ENCODE measurements at places on chromosomes 12 and 14.

GRCh38 chr12:82963956-82964355 is 277.2 kb downstream of the TMTC2 start:
- DNase-seq: no peak

GRCh38 chr12:82757059-82757458 is 70.4 kb downstream of the TMTC2 start:
- no peak for DNase-seq

DNA sequence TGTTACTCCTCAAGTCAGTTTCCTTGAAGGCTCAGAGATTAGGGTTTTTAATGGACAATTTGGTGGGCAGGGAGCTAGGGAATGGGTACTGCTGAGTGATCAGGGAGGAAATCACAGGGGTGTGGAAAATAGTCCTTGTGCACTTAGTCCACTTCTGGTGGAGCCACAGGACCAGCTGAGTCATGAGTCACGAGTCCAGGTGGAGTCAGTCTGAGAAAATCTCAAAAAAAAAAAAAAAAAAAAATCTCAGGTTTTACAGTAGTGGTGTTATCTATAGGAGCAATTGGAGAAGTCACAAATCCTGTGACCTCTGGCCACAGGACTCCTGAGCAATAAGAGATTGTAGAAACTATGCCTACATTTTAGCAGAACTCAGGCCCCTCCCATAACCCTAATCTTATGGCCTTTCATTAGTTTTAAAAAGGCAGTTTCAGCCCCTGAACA is 28.2 kb upstream of the AMN1 start:
- peak; percentile 87 for DNase-seq

GRCh38 chr12:65665817-65666216 is 158.5 kb upstream of the HMGA2 start:
- DNase-seq: no peak

GRCh38 chr12:52149651-52150241 is 42.1 kb downstream of the KRT80 start:
- peak; percentile 51 for DNase-seq

DNA sequence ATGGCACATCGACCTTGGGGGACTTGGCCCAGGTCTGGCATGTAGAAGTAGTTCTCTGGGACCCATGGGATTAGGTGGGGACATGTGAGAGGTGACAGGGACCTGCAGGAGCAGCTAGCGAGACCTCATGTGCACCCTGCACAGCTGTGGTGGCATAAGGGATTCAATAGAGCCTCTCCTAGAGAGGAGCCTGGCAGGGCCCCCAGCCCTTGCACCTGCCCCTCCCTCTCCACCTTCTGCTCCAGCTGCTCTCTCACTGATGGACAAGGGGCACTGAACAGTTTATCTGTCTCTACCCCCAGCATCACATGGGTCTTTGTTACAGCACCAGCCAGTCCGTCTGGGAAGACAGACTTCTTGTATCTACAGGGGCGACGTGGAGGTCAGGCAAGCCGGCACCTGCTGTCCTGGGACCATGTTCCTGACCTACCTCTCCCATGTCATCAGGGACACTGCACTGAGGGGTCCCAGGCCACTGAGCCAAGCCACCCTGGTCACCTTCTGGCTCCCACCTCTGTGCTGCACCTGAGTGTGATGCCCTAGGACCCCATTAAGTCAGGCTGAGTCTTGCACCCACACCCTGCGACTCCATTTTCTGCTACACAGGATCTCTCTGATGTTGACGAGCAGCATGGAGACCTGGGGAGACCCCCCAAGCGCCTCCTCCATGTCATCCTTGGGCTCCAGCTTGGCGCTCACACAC is 32.6 kb downstream of the DDX11 start:
- no peak for DNase-seq

- no peak for DNase-seq
Measured at GRCh38 chr14:78405079-78405856, 235.1 kb downstream of the NRXN3 start.

- no peak for DNase-seq
Measured at GRCh38 chr12:43267818-43268217, 284.2 kb downstream of the ADAMTS20 start.

DNA sequence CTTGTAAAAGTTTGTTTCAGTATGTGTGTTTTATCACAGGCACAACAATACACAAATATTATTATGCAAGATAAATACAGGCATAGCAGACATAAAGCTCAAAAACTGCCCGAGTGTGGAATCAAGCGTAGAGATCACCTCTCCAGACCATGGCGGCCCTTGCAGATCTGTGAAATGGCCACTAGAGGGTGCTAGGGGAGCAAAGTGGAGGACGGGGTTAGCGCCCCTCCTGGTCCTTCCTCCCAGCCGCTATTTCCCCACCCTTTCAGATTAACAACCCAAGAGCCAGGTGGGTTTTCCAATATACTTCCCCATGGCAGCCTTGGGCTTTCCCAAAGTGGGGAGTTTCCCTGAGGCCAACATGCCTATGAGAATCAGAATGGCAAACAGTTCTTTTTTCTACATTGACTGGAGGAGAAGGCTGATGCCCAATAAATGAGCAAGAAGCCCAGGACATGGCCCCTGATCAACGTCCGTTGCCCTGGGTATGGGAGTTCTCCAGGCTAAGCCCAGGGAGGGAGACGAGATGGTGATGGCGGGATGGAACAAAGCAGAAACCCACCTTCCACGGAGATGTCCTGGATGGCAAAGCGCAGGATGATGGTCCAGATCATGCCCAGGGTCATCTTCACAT is 67.4 kb downstream of the ACTN1 start:
- DNase-seq: peak; percentile 65

GRCh38 chr12:69330475-69331473 is 17.4 kb upstream of the LYZ start:
- no peak for DNase-seq

GRCh38 chr14:104295681-104296387 is 157.4 kb downstream of the KIF26A start:
- DNase-seq: no peak

DNA sequence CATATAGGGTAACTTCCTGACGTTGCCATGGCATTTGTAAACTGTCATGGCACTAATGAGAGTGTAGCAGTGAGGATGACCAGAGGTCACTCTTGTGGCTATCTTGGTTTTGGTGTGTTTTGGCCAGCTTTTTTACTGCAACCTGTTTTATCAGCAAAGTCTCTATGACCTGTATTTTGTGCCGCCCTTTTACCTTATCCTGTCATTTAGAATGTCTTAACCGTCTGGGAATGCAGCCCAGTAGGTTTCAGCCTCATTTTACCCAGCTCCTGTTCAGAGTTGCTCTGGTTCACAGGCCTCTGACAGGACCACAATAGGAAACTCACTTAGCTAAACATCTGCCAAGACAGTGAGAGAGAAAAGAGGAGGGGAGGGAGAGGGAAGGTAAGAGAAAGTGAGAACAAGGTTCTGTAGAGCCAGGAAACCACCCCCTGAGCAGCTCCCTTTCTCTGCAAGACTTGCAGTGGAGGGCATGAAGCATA is 64.8 kb upstream of the PLEKHG3 start:
- DNase-seq: peak; percentile 73

DNA sequence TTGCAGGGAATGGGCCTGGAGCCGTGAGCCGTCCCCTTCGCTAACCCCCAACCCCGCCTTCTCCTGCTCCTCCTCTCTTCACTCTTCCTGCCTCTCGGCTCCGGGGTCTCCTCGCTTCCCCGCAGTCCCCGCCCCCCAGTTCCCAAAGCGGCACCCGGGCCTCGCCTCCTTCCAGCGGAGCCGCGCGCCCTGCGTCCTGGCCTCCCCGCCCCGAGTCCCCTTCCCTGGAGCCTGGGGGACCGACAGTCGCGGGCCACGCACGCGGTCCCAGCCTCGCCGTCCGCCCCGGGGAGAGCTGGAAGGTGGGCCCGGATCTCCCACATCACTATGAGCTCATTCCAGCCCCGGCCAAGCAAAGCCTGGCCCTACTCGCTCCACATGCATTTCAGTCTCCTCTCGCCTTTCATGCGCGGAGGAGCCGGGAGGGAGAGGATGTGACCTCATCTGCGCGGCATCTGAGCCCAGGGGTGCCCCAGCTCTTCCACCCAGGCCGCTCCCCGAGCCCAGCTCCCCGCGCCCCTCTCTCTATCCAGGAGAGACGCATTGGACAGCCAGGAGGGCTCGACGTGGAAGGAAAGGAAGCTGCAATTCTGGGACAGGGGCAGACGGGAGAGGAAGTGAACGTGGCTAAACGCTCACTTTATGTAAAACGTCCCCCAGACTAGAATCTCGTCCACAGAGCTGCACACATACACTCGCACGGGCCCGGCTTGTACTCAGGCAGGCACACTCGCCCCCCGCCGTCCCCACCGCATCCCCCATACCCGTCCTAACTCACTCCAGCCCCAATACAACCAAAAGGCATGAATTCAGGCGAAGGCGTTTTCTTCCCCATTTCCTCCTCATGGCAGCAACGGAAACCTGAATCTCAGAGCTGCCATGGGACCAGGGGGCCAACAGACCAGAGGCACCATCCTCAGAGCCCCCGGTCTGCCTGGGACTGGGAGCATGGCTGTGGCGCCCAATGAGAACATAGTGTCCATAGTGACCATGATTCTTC is 108.7 kb upstream of the CCND2 start:
- peak; percentile 57 for DNase-seq

DNA sequence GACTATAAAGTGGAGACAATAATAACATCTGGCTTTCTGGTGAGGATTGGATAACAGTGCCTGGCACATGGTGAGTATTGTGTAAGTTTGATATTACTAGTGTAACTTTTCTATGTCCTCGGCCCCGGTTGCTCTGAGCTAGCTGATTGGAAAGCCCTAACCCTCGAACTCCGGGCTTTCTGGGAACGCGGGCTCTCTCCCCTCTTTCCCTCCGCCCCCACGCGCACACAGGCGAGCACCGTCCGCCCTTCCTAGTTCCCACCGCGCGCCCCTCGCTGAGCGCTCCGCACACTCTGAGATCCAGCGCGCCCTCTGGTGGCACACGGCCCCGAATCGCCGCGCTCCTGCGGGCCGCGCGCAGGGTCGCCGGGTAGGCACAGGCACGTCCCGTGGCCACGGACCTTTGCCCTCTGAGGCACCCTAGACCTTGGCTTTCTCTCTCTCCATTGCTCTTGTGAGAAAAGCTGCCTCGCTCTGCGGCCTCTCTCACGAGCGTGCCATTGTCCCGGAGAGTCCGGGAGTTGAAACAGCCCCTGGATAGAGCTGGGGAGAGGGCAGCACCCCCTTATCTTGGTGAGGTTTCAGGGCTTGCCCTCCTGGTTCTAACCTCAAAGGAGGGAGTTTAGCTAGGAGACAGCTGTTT is 23.2 kb upstream of the ESRRB start:
- peak; percentile 21 for DNase-seq

- DNase-seq: no peak
Measured at GRCh38 chr14:99124482-99125105, 147.4 kb downstream of the BCL11B start.

DNA sequence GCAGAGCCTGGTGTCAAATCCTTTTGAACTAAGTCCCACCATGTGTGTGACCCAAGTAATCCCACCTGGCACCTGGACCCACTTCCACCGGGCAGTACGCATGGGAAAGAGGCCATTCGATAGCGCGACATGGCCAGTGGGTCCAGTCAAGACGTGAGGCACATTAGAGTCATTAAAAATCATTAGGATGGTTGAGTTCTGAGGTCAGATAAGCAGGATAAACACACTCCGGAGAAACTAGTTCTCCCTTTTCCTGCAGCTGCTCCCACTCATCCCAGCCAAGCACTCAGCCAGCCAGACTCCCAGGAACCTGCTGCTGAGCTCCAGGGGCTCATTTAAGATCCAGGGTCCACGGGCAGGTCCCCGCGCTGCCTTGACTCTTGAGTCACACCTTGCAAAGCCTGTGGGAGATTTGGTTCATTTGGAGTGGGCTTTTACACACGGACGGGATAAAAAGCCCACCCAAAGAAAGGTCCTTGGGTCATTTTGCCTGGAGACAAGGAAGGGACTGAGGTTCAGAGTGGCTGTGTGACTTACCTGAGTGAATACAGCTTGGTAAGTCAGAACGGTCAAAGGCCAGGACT is 313.9 kb downstream of the BCL11B start:
- DNase-seq: no peak

DNA sequence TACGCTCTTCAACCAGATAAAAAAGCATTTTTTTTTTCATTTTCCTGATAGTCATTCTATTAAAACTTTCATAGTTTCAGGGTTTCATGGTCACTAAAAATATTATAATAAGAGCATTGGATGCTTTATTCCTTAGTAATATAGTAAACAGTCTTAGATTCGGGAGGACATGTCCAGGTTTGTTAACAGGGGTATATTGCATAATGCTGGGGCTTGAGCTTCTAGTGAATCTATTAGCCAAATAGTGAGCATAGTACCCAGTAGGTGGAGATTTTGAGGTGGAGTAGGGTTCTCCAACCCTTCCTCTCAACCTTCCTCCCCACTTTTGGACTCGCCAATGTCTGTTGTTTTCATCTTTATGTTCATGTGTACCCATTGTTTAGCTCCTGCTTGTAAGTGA is 277.4 kb upstream of the RGS6 start:
- peak; percentile 41 for DNase-seq

GRCh38 chr14:81415781-81416180 is 15.7 kb upstream of the STON2 start:
- no peak for DNase-seq

DNA sequence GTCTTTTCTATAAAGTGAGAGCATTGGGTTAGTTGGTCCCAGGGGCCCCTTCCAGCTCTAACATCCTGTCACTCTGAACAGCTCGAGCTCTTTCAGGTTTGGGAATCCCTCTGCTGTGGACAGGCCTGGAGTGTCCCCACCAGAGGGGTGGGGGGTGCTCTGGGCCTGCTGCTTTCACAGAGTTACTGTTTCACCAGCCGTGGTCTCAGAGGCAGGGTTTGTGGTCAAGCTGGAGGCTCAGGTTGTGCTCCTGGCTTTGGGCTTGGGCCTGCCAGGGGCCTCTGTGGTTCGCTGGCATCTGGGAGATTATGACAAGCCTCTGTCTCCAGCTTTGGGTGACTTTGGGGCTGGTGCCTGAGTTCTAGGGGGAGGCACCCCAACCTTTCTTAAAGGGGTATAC is 59.6 kb downstream of the FBXL14 start:
- DNase-seq: no peak

Data from mammary epithelial cell (primary cell).